ENCODE measurements at places on chromosomes 11 and 22. TPM values are rescaled to one million over a fixed set of nuclear protein-coding genes. Genes with fewer than 3 reads are reported as not detected.

BMAL1 gene
- total RNA-seq = 88.4 TPM

ALDH3B2 gene
- not detected for total RNA-seq

KCNE3 gene
- total RNA-seq = not detected

OR9I1 gene
- total RNA-seq = not detected

MIAT gene
- 0.49 TPM for total RNA-seq

ZNF215 gene
- total RNA-seq = 9.2 TPM

KCNJ5 gene
- total RNA-seq = not detected

SCGB1C1 gene
- not detected for total RNA-seq

GAL gene
- total RNA-seq = not detected

HIC2 gene
- total RNA-seq = 2.5 TPM

SOX10 gene
- total RNA-seq = not detected

TMEM191C gene
- 1.4 TPM for total RNA-seq

LDHAL6A gene
- not detected for total RNA-seq

SEPTIN3 gene
- total RNA-seq = 0.29 TPM

DRICH1 gene
- not detected for total RNA-seq

CCDC87 gene
- not detected for total RNA-seq

MN1 gene
- 3.9 TPM for total RNA-seq

SCGB1A1 gene
- not detected for total RNA-seq

TPST2 gene
- total RNA-seq = 7.0 TPM

CCND1 gene
- total RNA-seq = 96.6 TPM

NXPE2 gene
- not detected for total RNA-seq

CCDC116 gene
- total RNA-seq = 0.21 TPM

GRM5 gene
- total RNA-seq = not detected

ANO3 gene
- total RNA-seq = not detected

ISX gene
- not detected for total RNA-seq

CABP4 gene
- not detected for total RNA-seq

GGTLC2 gene
- not detected for total RNA-seq

OR9Q2 gene
- total RNA-seq = not detected

TBX1 gene
- not detected for total RNA-seq

SAA2 gene
- 12.2 TPM for total RNA-seq

BACE1 gene
- 15.8 TPM for total RNA-seq

IFTAP gene
- total RNA-seq = 18.6 TPM

DNAJC24 gene
- total RNA-seq = 23.7 TPM

DEFB131B gene
- not detected for total RNA-seq

PCNX3 gene
- total RNA-seq = 40.9 TPM

TRIM48 gene
- total RNA-seq = not detected

PRR33 gene
- total RNA-seq = not detected

GP1BB gene
- 0.83 TPM for total RNA-seq

ANKK1 gene
- 1.3 TPM for total RNA-seq

OR51A4 gene
- total RNA-seq = not detected

SAA4 gene
- total RNA-seq = not detected

MRGPRX3 gene
- 0.34 TPM for total RNA-seq

MS4A4A gene
- total RNA-seq = not detected

ADAMTS15 gene
- total RNA-seq = 0.70 TPM

TNNT3 gene
- total RNA-seq = not detected

ROM1 gene
- 2.5 TPM for total RNA-seq
